ENCODE measurements at places on chromosomes 6 and 20. TPM values are rescaled to one million over a fixed set of nuclear protein-coding genes. Genes with fewer than 3 reads are reported as not detected.

The SIRPB1 gene
- polyA plus RNA-seq = not detected

The POM121L2 gene
- not detected for polyA plus RNA-seq

The KCNQ5 gene
- 0.52 TPM for polyA plus RNA-seq

The VIP gene
- polyA plus RNA-seq = not detected

The CYP24A1 gene
- polyA plus RNA-seq = 2.1 TPM

All from AG04450 (cell line).